ENCODE measurements at places on chromosomes 3 and 15. TPM values are rescaled to one million over a fixed set of nuclear protein-coding genes. Genes with fewer than 3 reads are reported as not detected.

- no peak for DNase-seq
Observed at GRCh38 chr3:121871430-121871829, 22.8 kb upstream of the SLC15A2 start.

DNA sequence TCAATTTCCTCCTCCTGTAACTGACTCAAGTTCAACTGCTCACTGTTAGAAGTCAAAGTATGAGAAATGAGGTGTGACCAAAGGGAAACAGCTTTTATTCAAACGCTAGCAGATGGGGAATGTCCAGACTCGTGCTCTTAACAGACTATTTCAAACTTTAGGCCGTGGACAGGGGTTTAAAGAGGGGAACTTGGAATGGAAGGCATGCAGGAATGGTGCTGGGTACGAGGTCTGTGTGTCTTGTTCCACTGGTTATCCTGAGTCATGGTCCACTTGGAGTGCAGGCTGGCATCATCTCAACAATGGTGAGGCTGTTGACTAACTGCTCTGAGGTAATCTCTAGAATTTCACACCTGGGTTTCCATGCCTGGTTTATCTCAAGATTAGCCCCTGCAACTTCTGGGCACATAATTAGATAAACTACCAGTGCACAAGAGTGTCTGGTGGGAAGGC is 22.9 kb upstream of the DNAAF4 start:
- no peak for DNase-seq

- DNase-seq: no peak
Observed at GRCh38 chr3:37909067-37909911, 47.6 kb downstream of the CTDSPL start.

GRCh38 chr3:78177780-78178179 is 1137.9 kb downstream of the ROBO2 start:
- no peak for DNase-seq

GRCh38 chr15:74301583-74302361 is 65.6 kb downstream of the CCDC33 start:
- DNase-seq: no peak

GRCh38 chr3:98691897-98692296 is 71.2 kb upstream of the ST3GAL6 start:
- no peak for DNase-seq

DNA sequence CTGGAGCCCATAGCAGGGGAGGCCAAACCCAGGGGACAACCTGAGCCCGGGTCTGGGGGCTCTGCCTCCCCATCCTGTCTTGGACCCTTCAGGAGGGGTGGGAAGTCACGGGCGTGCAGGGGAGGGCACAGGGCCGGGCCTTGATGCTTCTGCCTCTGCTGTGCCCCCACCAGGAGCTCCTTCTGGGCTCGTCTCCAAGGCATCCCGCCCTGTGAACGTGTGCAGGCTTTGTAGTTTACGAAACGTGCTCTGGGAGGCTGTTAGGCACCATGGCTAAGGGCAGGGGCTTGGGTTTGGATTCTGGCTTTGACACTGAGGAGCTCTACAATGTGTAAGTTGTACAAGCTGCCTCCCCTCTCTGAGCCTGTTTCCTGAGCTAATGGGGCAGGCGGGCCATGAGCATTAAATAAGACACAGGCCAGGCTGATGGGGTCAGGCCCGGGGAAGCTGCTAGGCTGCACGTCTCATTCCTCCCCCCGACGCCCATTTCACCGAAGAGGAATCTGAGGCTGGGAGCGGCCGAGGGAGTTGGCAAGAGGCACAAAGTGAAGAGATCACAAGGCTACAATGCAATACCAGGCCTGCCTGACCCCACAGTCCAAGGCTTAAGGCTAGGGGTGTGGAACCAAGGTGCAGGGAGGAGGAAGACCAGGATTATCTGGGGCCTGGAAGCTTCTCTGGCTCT is 19.6 kb downstream of the PLXND1 start:
- no peak for DNase-seq

DNA sequence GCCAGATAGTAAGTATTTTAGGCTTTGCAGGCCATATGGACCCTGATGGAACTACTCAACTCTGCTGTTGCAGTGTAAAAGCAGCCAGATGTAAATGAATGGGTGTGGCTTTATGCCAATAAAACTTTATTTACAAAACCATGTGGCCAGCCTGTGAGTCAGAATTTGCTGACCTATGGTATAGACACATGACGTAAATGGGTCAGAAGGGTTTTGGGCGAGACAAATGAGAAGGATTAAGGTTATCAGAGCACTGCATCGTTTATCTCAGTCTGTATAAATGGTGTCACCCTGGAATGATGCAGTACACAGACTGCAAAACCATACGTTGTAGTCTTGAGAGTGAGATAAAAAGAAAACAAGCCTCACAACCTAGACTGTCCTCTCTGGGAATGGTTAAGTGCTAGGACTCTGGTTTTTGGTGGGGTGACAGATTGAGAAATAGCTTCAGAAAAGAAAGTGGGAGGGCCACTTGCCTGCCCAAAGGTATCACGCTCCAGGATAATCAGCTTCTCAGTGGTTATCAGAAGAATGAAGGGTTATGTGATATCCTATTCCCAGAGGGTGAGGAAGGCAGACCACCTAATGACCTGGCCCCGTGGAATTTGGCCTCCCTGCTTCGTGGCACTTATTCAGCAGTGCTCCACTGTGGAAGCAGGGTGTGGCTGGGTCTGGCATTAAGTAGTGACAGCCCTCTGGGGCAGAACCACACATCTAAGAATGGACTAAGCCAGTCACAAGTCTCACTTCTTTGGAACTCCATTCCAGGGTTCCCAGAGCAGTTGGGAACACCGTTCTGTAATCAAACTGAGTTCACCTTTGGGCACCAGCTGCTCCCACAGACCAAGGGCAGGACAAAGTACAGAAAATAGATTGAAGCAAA is 46.1 kb downstream of the ABHD5 start:
- no peak for DNase-seq

GRCh38 chr15:74790080-74790916 is 8.4 kb downstream of the CSK start:
- no peak for DNase-seq

- DNase-seq: no peak
Observed at GRCh38 chr15:79454063-79454462, 21.9 kb downstream of the MINAR1 start.

- DNase-seq: no peak
Observed at GRCh38 chr3:70726961-70727360, 414.5 kb upstream of the MDFIC2 start.

DNA sequence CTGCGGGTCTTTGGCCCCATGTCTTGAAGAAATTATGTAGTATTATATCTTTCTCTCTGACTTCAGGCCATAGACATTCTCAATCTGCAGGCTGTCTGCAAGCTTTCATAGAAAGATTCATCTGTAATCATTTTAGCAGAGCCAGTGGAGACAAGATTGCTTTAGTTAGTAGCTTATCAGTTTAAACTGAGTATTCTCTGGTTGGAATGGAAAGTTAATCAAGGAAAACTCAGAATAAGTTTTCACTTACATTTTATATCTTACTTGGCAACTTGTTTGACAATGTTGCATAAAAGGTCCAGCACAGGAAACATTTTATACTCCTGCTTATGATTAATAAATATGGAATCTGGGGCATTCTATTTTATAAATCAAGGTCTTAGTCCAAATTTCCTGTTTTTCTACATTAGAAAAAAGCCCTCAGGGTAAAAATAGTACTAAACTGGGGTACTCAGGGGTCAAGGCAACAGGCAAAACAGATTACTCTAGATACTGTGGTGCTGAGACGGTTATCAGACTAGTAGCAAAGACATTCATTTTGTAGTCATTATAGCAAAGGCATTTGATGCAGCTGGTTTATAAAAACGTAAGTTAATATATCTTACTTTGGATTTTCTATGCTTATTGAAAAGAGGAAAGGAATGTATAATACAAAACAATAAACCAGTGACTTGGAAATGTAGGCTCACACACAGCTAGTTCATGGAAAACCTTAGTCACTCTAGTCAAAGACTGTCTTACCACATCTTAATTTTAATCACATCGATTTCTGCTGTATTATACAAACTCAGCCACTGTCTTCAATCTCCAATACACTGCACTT is 45.2 kb upstream of the FILIP1L start:
- DNase-seq: no peak

DNA sequence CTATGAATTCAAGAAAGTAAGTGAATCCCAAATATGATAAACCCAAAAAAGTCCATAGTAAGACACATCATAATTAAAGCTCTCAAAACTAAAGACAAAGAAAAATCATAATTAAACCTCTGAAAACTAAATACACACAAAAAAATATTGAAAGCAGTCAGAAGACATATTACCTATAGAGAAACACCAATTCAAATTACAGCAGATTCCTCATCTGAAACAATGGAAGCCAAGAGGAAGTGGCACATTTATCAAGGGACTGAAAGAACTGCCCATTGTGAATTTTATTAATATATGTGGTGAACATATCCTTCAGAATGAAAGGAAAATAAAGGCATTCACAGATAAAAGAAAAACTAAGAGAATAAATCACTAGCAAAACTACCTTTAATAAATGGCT is 128.2 kb downstream of the SCAPER start:
- DNase-seq: no peak

DNA sequence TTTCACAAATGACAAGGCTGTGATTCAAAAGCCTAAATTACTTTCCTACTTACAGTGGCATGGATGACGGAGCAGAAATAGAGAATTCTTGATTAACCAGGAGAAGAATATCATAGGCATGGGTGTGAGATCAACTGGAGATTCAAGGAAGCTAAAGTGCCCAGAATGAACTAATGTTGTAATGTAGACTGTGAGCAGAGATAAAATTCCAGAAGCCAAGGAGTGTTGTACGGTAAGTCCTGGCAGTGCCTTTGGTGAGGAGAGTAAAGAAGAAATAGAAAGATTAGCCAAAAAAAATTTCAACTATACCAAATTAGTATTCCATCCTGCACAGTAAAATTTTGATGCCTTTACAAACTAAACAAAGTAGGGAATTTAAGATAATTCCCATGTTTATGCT is 75.9 kb downstream of the ZBTB20 start:
- no peak for DNase-seq

DNA sequence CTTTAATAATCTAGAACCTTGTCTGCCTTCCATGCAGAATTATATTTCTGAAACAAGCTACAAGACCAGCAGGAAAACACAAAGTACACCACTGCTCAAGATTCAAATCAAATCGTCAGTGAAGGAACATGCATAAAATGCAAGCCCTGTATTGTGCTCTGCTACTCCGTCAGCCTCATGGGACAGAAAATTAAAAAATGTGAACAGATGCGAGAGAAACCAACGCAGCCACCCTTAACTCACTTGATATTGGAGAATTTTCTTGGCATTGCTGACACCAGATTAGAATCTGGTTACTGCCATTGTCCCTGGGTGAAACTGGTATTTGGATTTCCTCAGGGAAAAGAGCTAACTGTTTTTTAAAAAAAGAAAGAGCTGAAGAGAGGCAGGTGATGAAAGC is 23.6 kb downstream of the ANXA2 start:
- no peak for DNase-seq

DNA sequence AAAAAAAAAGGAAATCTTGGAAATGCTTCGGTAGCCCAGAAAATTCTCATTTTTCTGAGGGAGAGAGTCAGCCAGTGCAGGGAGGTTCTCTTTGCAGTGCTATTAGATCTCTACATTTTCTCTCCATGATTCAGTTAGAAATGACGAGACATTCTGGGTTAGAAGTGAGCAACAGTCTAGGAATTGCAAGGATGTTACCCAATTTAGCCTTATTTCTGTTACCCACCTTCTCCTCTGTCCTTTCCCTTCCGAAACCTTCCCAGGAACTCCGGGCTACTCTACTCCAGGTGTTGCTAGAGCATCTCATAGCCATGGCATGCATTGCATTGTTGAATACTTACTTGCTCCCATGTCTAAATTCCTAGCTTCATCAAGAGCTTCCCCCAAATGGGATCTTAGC is 106.8 kb downstream of the EDEM1 start:
- DNase-seq: no peak

DNA sequence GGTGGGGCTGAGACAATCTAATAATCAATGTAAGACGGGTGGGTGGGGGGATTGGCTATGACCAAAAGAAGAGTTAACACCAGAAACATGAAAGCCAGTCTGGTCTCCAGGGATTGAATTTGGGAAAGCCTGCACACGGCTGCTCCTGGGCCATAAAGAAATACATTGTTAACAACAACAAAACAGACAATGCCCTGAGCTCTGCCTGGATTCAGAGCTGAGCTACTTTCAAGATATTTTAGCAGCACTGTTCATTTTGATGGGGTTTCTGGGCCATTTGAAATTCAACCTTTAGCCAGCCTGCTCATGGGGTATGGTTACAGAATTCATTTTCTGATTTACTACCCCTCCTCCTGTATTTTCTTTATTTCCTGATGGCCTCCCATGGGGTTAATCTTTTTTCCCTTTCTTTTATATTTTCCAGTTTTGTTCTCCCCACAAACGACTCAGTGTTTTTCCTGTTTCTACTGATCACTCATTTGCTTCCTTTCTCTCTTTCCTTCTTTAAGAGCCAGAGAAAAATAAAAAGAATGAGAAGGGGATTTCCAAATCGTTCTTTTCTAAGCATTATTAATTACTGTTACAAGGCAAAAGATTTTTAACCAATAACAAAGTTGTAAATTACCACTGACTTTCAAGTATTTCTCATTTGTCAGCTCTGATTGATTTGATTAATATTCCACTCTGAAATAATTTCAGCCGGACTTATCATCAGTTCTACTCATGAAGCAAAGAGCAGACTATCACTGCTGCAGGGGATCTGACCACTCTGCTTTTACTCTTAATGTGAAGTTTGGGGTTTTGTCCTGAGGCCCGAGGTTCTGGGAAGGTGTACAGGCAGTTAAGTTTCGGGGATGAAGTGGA is 19.6 kb downstream of the NR2F2 start:
- DNase-seq: no peak

DNA sequence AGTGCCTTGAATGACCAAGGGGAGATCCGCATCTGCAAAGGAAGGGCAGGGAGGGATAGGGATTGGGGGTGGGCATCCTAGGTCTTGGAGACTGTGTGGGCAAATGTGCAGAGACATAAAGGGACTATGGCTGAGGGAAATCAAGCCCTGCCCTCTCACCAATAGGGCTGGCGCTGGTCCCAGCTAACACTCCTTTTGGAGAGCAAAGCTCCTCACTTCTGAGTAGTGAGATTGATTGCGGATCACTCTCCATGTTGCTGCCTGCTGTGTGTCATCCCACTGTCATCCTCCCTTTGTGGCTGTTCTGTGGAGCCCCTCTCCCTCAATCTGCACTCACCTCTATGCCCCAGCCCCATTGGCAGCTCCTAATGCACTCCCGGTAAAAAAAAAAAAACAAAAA is 2.2 kb upstream of the CELSR3 start:
- no peak for DNase-seq

DNA sequence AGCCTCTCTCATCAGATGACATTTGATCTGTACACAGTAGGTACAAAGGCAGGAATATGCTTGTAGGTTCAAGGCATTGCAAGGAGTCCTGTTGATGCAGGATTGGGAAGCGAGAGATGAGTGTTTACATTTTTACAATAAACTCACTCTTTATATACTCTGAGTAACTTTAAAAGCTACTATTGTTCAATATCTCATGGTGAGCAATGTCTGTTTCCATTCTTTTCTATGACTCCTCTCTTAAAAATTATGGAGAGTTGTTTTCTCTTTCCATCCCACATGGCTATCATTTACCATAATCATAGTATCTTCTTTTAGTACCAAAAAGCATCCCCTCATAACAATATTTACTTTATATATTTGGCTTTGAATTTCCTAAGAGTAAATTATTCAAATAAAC is 314.0 kb upstream of the CDIN1 start:
- DNase-seq: no peak

Gene ATP8B4
- 0.15 TPM for polyA plus RNA-seq

Gene TICRR
- polyA plus RNA-seq: 2.9 TPM

Gene ADCY5
- not detected for polyA plus RNA-seq

Gene SLC22A14
- 0.08 TPM for polyA plus RNA-seq

Gene ZNF660
- 0.02 TPM for polyA plus RNA-seq

Gene KLHL6
- 0.12 TPM for polyA plus RNA-seq

Gene ISLR2
- not detected for polyA plus RNA-seq

Gene RTP2
- not detected for polyA plus RNA-seq

Gene TNFSF10
- polyA plus RNA-seq: 22.2 TPM

All from keratinocyte (primary cell).